ENCODE measurements at places on chromosomes 12 and 14. TPM values are rescaled to one million over a fixed set of nuclear protein-coding genes. Genes with fewer than 3 reads are reported as not detected.

Gene HPD
- total RNA-seq = 2.2 TPM

Gene MYRFL
- not detected for total RNA-seq

Gene HOXC9
- total RNA-seq = not detected

Gene BIN2
- total RNA-seq = 1.7 TPM

Gene SHMT2
- 33.4 TPM for total RNA-seq

Gene SIX6
- total RNA-seq = not detected

Gene ADGRD1
- total RNA-seq = 83.6 TPM
